H1 (cell line): ENCODE measurements at places on chromosomes 13 and 19. TPM values are rescaled to one million over a fixed set of nuclear protein-coding genes. Genes with fewer than 3 reads are reported as not detected.

The SLC7A9 gene
- polyA plus RNA-seq: 0.08 and 0.15 TPM in 2 replicates

The LILRB1 gene
- polyA plus RNA-seq: not detected in 2 replicates

The TPTE2 gene
- not detected in 2 replicates for polyA plus RNA-seq

The PCDH17 gene
- 0.20 and 0.31 TPM in 2 replicates for polyA plus RNA-seq

The PRR22 gene
- polyA plus RNA-seq: 1.9 and 4.1 TPM in 2 replicates

The NDUFB7 gene
- polyA plus RNA-seq: 740 and 777 TPM in 2 replicates

The KLK4 gene
- 0.44 and 6.8 TPM in 2 replicates for polyA plus RNA-seq

The ACTMAP gene
- 24.1 and 30.3 TPM in 2 replicates for polyA plus RNA-seq

The ZNF442 gene
- polyA plus RNA-seq: 0.17 and 0.60 TPM in 2 replicates
